Fibroblast of the aortic adventitia (primary cell): ENCODE measurements at places on chromosomes 3 and 15.

DNA sequence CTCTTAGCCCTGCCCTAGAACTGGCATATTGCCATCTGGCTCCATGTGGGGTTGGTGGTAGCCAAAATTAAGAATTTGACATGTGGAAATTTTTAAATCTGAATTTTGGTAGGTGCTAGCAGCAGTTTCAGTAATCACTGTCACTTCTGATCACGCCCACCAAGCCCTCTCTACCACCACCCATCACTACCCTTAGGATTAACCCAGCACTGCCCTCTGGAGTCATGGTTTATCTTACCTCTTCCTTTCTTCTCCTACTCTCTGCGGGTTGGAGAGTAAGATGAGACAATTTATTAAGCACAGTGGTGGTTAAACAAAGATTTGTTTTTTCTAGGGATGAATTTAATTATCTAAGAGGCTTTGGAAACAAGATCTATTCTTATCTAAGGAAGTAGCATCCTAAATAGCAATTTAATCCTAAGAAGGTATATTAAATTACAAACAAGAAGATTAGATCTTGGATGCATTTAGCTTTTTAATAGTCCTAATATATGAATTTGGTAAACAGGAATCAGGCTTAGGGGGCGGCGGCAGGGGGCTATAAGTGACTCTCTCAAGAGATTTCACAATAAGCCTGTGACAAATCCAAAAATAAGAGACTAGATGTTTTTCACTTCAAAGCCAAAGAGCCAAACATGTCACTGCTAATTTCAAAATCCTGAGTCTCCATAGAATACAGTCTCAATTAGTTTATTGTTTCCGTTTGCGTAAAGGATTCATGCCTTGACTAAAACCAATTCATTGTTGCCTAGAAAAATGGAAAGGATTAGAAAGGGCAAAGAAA lies 498.4 kb upstream of the UBE2E2 start:
- DNase-seq, result no peak

DNA sequence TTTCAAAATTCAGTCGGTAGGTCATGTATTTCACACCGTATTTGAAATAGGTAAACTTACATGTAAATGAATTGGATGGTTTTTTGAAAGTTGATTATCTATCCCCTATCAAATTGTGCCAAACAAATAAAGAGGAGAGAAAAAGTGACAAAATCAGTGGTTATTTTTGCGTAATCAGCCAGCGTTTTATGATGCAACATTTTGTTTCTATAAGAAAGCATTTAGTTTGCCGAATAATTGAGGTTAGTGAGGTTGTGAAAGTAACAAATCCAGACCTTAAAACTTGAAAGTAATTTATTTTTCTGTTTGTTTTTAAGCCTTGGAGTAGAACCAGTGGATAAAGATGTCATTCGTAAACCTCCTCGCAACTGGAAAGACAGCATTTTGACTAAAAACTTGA lies 29.3 kb downstream of the ASTE1 start:
- no peak for DNase-seq

DNA sequence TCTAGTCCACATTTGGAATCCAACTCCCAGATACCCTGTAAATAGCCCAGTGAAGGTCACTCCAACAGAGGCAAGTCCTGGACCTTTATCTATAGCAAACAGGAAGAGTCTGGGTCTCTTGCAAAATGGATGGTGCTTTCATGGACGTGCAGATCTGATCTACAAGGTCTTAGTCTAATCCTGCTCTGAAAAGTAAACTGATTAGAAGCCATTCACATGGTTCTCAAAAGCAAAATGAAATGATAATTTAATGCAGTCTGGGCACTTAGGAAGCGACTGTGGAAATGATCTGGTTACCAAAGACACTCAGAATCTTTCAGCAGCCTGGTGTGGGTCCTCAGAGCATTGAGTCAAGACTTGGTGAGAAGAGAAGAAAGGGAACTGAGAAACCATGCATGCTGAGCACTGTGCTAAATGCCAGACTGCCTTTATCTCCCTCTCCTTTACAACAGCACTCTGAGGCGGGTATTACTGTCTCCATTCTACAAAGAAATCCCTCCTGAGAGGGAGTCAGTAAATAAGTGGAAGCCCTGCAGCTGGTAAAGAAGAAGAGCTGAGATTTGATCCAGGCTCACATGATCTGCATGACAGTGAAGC lies 29.0 kb downstream of the AQP9 start:
- no peak for DNase-seq

- no peak for DNase-seq
Observed at GRCh38 chr3:39980058-39980457, 170.6 kb downstream of the MYRIP start.

- DNase-seq, result peak; percentile 70
Observed at GRCh38 chr3:79040701-79041100, 727.1 kb downstream of the ROBO1 start.

GRCh38 chr3:133841196-133841595 lies 35.6 kb downstream of the SRPRB start:
- DNase-seq, result no peak
